Caudate nucleus (tissue), 63 donors: ENCODE measurements at places on chromosomes 1 and 21.

- DNase-seq, result no peak
These were observed 886 bp downstream of the ZMYM4 start for GRCh38 chr1:35269201-35269988.

- no peak for DNase-seq
These were observed 790 bp downstream of the TESK2 start for GRCh38 chr1:45490121-45490625.

DNA sequence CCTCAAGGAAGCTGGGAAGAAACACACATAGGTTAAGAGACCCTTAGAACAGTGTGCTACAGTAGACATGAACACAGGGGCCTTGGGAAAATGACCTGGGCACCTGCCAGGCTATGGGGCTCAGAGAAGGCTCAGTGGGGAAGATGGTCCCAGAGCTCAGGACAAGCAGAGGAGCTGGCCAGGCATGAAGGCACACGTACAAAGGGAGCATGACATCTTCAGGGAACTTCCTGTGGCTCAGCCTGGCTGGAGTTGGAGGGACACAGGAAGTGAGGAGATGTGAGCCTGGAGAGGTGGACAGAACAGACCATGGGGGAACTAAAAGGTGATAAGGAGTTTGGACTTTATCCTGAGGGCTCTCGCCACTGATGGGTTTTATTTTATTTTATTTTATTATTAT, 3.8 kb upstream of the SLC50A1 start:
- DNase-seq, result no peak

DNA sequence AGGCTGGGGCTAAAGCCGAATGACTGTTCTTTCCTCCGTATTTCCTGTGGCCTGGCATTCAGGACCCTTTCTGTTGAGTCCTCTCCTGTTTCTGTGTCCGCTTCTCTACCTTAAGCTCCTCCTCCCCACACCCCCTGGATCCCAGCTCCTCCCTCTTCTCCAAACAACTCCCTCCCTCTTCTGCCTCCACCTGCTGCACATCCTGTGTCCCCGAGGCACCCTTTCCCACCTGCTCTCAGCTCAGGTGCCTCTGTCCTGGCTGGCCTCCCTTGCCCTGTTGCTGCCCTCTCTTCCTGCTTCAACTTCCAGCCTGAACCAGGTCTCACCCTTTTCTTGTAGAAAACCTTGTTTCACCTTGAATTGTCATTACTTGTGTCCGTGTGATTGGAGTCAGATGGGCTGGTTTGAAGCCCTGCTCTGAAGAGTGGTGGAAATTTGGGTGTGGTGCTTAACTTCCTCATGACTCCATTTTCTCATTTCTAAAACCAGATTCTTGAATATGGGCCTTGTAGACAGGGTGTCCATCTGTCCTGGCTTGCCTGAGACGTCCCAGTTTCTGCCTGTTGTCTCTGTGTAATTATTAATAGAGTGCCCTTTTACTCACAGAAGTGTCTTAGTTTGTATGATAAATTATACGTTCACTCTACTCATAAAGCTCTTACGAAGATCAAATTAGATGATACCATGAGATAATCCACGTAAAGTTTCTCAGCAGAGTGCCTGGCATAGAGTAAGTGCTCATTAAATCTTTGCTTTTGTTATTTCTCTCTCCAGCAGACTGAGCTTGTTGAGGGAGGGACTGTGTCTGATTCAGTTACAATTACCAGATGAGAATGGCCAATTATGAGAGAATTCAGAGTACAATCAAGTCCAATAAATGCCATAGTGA, 58.9 kb upstream of the TRABD2B start:
- no peak for DNase-seq

DNA sequence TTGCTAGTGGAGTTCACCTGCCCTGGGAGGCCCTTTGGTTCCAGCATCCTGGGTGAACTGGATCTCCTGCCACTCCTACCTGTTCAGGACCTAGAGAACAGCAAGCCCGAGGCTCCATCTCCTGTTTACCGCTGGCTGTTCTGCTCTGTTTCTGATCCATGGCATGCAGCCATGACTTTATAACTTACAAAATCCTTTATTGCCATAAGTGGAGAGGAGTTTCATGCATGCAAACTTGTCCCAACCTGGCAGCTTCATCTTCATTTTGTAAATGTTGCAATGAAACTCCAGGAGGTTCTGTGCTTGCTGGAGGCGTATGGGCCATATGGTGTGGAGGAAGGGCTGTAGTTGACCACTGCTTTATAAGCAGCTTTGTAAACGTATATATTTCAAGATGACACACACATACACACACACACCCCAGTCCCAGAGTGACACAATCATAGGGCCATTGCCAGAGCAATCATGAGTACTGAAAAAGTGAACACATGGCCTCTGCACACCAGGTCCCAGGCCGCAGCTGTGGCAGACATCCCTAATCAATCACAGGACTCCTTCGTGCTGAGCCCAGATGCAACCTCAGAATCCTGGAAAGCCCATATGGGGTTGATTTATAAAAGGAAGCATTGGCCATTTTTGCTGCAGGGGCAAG, 69.0 kb downstream of the UBIAD1 start:
- DNase-seq, result no peak

DNA sequence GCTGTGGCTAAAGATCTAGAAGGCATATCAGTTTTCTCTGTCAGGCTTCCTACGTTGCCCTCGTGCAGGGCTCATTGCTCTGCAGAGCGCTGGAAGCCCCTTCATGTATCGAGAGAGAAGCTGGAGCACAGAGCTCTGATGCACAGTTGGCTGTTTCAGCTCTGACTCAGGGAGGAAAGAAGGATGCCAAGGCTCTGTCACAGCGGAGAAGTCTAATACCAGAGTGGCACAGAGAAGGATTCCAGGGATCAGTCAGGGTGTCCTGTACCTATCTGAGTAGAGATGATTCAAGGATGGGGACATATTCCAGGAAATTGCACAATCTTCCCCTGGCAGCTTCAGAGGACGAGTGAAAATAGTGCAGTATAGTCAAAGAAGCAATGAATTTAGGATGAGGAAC, 179.2 kb upstream of the FMN2 start:
- no peak for DNase-seq

GRCh38 chr1:175845338-175845737, 101.9 kb upstream of the TNR start:
- no peak for DNase-seq

GRCh38 chr1:161726473-161727255, 5.3 kb downstream of the FCRLB start:
- DNase-seq, result peak; percentile 69

DNA sequence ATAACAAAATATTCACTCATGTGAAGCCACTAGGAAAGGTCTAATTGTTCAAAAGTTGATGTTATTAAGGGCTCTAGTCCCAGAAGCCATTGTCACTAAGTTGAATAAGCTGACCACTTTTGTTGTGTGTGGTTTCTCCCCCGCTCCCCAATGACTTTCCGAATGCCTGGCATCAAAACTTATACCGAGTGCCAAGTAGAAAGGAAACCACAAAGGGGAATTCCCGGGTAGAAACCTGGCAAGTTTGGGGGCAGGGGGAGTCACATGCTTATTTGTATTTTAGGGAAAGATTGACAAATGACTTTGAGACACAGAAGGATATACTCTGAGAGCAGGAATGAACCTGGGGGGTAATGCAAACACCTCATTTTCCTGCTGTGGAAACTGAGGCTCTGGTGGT, 154.1 kb downstream of the TGFBR3 start:
- DNase-seq, result no peak

DNA sequence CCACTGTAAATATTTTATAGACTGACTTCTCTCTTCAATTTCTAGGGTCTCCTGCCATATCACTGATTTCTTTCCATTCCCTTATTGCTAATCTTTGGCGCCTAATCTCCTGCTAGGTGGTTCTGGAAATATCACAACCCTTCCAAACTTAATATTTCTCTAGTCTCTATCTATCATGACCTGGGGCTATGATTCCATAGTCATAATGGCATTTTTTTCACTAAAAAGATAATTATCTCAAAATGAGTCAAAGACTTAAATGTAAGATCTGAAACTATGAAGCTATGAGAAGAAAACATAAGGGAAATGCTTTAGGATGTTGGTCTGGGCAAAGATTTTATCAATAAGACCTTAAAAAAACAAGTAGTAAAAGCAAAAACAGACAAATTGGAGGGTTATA, 74.2 kb downstream of the LEPR start:
- no peak for DNase-seq

DNA sequence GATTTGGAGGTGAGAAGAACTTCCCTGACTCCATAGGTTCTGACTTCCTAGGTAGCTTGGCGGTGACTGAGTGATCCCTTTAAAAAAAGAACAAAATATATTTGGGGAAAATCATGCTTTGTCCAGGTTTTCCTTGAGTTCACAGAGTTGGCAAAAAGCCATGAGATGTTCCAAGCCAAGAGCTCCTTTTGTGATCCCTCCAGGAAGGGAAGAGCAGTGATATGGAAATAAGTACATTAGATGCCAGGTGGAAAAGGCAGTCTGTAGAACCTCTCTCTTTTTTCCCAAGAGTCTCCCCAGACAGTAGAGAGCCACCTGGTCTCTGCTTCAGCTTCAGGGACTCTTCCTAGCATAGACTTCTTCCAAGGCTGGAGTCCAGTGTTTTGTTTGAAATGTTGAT, 10.2 kb downstream of the TLCD4 start:
- DNase-seq, result no peak

- no peak for DNase-seq
These were observed 199.4 kb upstream of the CAMK1G start for GRCh38 chr1:209383907-209384709.

DNA sequence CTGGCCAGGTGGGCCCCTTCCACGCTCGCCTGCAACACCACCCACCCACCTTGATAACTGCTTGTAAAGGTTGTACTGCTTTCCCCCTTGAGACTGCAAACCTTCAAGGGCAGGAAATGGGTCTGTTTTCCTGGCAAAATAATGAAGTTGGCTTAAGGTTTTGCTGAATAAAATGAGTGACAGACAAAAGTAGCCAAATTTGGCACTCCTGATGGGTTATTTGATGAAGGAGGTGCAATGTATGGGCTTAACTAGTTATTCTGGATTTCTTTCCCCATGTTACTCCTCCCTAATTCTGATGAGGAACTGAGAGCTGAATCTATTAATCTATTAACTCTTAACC, 14.6 kb upstream of the HLCS start:
- DNase-seq, result no peak

DNA sequence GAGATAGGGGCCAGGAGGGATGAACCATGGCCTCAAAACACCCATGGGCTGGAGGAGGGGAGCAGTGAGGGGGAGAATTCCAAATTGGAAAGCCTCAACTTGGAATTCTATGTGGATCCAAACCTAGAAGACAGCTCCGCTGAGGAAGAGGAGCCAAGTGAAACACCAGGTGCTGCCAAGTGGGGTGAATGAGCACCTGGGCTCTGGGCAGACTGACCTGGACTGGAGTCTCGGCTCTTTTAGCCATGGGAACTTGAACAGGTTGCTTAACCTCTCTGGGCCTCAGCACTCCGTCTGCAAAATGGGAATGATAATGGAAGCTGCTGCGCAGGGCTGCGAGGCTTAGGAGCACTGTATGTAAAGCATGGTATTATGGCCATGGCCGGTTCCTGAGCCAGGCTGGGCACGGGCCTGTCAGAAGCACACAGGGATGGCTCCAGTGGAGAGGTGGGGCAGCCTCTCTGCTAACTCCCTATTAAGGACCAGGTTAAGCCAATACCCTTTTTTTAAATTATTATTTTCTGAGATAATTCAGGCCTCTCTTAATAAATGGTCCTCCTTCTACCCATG, 81.5 kb downstream of the SYT2 start:
- DNase-seq, result no peak

DNA sequence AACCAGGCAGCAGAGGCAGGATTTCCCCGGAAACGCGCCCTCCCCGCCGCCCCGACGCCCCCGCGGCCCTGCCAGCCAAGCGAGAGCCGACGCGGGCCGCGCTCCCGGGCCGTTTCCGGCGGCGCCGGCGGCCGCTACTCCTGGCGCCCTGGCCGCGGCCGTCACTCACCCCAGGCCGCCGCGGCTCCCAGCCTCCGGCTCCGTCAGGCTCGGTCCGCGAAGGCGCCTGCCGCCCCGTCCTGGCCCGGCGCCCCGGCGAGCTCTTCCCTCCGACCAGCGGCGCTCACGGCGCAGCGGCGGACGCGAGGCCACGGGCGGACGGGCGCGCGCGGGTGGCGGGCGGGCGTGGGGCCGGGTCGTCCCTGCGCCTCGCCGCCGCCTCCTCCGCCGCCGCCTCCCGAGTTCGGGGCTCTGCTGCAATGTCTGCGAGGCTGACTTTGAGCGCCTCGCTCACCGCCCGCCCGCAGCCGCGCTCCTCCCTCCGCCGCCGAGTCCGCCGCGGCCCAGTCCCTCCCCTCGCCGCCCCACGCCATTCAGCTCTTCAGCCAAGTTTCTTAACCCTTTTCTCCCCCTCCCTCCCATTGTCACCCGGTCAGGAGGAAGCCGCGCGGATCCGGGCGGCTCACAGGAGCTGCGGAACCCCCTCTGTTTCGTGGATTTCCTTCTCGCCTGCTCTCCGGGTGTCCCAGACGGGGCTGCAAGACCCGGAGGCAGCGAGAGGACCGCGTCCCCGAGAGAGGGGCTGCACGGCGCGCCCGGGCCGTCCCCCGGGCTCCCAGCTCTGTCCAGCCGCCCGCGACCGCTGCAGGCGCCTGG, at the start of gene NRIP1:
TSS of gene NRIP1 (minus strand) at position 425 of the 816 bp plus-strand sequence. CDS start 96,808 bp downstream, outside the sequence.
- DNase-seq, result peak; percentile 78

DNA sequence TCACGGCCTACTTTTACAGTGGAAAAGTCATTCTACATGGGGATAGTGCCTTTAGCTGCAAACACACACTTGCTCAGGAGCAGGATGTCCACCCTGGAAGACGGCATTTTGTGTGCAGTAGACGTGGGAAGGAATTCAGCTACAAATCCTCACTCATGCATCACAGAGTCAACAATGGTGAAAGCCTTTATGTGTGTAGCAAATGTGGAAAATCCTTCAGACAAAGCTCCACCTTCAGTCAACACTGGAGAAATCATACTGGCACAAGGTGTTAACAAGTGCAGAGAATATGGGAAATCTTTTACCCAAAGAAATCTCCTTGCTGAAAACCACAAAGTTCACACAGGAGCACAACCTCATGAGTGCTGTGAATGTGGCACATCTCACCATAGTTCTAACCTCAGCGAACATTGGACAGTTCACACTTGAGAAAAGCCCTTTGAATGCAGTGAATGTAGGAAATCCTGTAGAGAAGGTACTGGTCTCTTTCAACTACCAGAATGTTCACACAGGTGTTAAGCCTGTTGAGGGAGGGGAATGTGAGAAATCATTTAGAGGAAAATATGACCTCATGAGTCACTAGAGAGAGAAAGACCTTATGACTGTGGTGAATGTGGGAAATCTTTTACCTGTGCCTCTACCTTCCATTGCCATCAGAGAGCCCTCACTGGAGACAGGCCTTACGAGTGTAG, 101.8 kb downstream of the PTGS2 start:
- DNase-seq, result no peak

GRCh38 chr1:211735208-211736170, 60.1 kb upstream of the NEK2 start:
- peak; percentile 84 for DNase-seq

- no peak for DNase-seq
These were observed 11.2 kb downstream of the CREG1 start for GRCh38 chr1:167542109-167543032.

- no peak for DNase-seq
These were observed 145.2 kb downstream of the NTMT2 start for GRCh38 chr1:170290991-170291390.

- DNase-seq, result no peak
These were observed 51.6 kb downstream of the PDE4B start for GRCh38 chr1:65844296-65844695.
